Liver (tissue), 10 donors: ENCODE measurements at places on chromosomes 16 and 17. TPM values are rescaled to one million over a fixed set of nuclear protein-coding genes. Genes with fewer than 3 reads are reported as not detected.

Gene PRSS53
- 0.51 TPM for total RNA-seq

Gene CD300H
- 0.47 TPM for total RNA-seq

Gene MYOCD
- 0.05 TPM for total RNA-seq

Gene TERB1
- not detected for total RNA-seq

Gene CFAP97D1
- not detected for total RNA-seq

Gene CBFA2T3
- 1.4 TPM for total RNA-seq

Gene MRM1
- total RNA-seq, result 4.7 TPM

Gene PRDM7
- not detected for total RNA-seq

Gene CACNG4
- 0.08 TPM for total RNA-seq

Gene CHST5
- not detected for total RNA-seq

Gene CPHXL2
- total RNA-seq, result not detected

Gene NTN1
- total RNA-seq, result 7.1 TPM

Gene FBXW10B
- total RNA-seq, result not detected

Gene RPL38
- total RNA-seq, result 1,367 TPM

Gene MC1R
- total RNA-seq, result 3.3 TPM

Gene NGFR
- 10.7 TPM for total RNA-seq

Gene MLYCD
- total RNA-seq, result 24.4 TPM

Gene FBXW10
- 0.08 TPM for total RNA-seq

Gene OR3A3
- not detected for total RNA-seq

Gene CCDC200
- total RNA-seq, result not detected

Gene PPP1R27
- total RNA-seq, result not detected

Gene TTLL6
- not detected for total RNA-seq

Gene KCNJ2
- total RNA-seq, result 2.3 TPM

Gene BAIAP3
- 2.8 TPM for total RNA-seq

Gene CDK3
- 6.3 TPM for total RNA-seq

Gene RGS11
- not detected for total RNA-seq

Gene TEKT1
- total RNA-seq, result not detected

Gene WWOX
- 17.5 TPM for total RNA-seq

Gene KRTAP16-1
- total RNA-seq, result not detected

Gene KRTAP4-6
- total RNA-seq, result not detected

Gene CHRNE
- total RNA-seq, result 0.19 TPM

Gene HSD17B1
- 1.0 TPM for total RNA-seq

Gene KRT12
- not detected for total RNA-seq

Gene TSPAN10
- 0.84 TPM for total RNA-seq

Gene MXRA7
- total RNA-seq, result 9.8 TPM

Gene OR4D1
- total RNA-seq, result not detected

Gene NEUROD2
- total RNA-seq, result not detected

Gene KRT33B
- not detected for total RNA-seq

Gene CA4
- 0.14 TPM for total RNA-seq

Gene CDRT15L2
- not detected for total RNA-seq

Gene MYO15B
- total RNA-seq, result 21.2 TPM

Gene CSF3
- total RNA-seq, result not detected

Gene FOXC2
- total RNA-seq, result 0.08 TPM

Gene RASD1
- 0.89 TPM for total RNA-seq
